Renal cortical epithelial cell (primary cell): ENCODE measurements at places on chromosomes 3 and 15. TPM values are rescaled to one million over a fixed set of nuclear protein-coding genes. Genes with fewer than 3 reads are reported as not detected.

DNA sequence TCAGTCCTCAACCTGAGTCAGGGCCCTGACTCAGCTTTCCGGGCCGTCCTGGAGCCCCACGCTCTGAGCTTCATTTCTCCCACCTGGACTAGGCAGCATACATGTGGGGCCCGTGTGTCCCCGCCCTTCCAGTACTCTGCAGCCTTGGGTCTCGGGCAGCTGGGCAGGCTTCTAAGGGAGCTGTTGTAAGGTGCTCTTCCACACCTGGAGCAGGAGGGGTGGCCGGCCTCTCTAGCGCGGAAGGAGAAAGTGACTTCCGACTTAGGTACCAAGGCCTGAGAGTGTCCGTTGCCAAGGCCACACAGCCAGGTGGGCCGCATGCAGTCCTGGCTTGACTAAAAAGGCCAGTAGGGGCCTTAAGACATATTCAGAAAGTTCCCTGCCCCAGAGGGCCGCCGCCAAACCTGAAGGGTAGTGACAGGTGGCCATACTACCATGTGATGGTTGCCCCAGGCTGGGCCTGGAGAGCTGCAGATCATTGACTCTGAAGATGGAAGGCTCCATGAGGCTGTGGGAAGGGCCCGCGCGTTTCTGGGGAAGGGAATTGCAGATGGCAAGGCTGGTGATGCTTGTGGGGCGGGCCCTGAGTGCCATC is 9.4 kb upstream of the SEMA3B start:
- no peak for DNase-seq

GRCh38 chr15:85805420-85805819 is 10.7 kb upstream of the KLHL25 start:
- peak; percentile 16 for DNase-seq

GRCh38 chr3:43870120-43870519 is 179.4 kb downstream of the ABHD5 start:
- peak; percentile 93 for DNase-seq

DNA sequence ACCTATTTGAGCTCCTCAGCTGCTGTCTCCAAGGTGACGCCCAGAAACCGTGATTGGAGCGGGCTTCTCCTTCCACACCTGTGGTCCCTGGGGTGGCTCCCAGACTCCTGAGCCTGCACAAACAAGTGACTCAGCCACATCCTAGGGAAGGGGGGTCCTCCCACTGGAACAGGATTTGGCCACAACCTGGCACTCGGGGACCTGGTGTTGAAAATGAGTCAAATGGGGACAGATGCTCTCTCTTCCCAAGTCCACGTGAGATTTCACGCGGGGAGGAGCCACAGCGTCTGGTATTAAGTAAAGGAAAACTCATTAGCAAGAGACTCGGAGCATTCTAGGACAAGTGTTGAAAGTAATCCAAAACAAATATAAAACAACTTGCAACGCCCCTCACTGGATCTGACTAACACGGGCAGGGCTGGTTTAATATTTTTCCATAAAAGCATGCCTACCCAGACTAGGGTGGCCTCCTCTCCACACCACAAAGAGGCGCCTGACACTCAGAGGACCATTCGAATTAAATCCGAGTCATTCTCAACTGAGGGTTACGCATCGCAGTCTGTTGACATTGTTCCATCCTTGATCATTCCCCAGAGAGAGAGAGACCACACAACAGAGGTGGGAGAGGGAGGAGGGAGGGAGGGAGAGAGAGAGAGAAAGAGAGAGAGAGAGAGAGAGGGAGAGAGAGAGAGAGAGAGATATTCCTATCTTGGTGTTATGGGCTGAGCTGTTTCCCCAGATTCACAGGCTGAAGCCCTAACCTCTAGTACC is 74.4 kb downstream of the MGLL start:
- DNase-seq: peak; percentile 97

- DNase-seq: no peak
Measured at GRCh38 chr3:25870452-25870851, 80.6 kb downstream of the OXSM start.

The FURIN gene
- total RNA-seq: 59.2 and 124 TPM in 2 replicates
